ENCODE measurements at places on chromosomes 5 and 9.

- no peak for DNase-seq
These were observed 56.4 kb downstream of the KIF4B start for GRCh38 chr5:155069961-155070360.

DNA sequence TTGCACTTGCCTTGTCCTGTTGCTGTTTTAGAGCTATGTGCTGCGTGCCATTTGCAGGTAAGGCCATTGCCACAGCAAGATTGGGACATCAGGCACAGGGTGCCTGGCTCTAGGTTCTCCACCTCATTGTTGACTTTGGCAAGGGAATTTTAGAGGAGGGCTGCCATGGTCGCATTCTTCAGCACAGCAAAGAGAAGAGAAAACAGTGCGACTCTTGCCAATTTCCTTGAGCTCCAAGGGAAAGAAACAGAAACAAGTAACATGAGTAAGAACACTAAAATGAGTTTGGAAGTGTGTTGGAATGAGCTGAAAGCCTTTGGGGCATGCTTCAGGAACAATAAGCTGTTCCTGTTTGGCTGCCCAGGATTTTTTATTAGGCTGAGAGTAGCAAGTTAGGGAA is 188.1 kb upstream of the IL12B start:
- DNase-seq = no peak

- DNase-seq = no peak
These were observed 155.4 kb upstream of the MAP3K1 start for GRCh38 chr5:56659971-56660370.

- no peak for DNase-seq
These were observed 42.6 kb downstream of the NEK6 start for GRCh38 chr9:124300312-124300711.

- no peak for DNase-seq
These were observed 25.9 kb downstream of the FNBP1 start for GRCh38 chr9:130017076-130017475.

DNA sequence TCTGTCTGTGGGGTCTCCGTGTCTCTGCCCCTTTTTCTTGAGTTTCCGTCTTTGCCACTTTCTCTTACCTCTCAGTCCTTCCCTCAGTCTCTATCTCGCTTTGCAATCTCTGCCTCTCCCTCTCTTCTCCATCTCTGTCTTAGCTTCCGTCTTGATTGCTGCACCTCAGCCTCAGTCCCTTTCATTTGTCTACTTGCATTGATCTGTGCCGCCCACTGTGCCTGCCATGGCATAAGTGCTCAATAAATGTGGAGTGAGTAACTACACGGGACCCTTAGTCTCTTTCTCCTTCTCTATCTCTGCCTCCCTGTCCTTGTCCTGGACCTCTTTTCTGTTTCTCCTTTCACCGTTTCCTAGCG is 6.6 kb downstream of the PCDHGC5 start:
- DNase-seq = no peak

DNA sequence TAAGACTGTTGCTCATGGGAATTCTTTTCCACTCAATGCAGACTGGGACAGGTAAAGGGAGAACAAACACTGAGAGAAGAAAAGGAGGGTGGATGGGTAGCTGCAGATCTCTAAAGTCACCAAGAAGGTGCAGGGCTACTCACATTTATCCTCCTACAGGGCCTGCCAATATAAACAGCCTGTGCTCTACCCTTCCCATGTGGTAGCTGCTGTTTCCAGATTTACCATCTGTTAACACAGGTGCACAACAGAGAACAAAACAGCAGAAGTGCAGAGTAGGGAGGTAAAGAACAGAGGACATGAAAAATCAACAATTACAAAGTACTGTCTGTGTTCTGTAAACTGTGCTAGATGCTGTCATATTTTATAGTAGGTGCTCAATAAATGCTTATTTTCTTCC is 26.0 kb downstream of the JAKMIP2 start:
- DNase-seq = no peak

GRCh38 chr5:123441408-123441807 is 18.2 kb upstream of the CEP120 start:
- DNase-seq = no peak

- no peak for DNase-seq
These were observed 124.6 kb downstream of the ARHGAP26 start for GRCh38 chr5:142894749-142895148.

DNA sequence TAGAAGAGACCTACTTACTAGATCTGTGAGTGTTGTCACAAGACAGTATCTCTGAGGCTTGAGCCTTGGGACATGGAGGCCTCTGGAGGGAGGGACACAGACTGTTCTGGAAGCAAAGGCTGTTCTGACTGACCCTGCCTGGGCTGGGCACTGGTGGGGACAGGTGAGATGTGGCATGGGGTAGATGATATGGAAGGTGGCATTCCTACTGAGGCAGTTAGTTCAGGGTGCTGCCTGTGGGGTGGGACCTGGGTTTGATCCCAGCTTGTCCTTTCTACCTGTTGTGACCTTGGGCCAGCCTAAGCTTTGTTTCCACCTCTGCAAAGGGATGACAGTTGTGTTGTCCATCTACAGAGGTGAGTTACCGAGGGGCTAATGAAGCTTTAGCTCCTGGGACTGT is 140.2 kb downstream of the C9orf50 start:
- no peak for DNase-seq

DNA sequence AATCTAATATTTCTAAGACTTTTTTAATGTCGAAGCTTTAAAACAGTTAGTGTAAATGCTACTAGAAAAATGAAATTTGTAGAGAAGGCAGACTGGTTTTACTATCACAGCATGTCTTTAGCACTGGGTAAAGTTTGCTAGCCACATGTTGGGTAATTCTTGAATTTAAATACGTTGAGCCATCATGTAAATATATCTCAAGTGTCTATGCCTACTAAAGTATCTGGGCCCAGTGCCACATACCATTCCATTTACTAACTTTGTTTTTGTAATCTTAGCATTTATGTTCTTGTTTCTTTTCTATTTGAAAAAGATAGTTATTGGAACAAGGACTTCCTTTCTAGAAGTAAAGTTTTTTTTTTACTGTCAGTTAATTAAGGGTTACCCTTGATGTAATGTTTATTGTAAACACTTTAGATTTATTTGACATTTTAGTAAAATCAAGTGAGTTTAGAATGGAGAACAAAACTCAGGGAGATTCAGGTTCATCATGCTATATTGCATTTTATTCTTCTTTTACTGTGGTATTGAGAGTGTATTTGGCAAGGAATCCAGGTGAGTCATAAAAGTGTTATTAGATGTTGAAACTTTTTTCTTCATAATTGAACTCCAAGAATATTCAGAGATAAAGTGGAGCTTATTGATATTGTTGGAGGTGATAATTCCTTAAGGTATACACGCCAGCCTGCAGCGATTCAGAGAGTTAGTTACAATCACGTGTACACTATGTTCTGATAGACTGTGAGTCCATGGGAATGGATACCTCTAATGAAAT is 182.4 kb downstream of the CCDC171 start:
- DNase-seq = no peak

DNA sequence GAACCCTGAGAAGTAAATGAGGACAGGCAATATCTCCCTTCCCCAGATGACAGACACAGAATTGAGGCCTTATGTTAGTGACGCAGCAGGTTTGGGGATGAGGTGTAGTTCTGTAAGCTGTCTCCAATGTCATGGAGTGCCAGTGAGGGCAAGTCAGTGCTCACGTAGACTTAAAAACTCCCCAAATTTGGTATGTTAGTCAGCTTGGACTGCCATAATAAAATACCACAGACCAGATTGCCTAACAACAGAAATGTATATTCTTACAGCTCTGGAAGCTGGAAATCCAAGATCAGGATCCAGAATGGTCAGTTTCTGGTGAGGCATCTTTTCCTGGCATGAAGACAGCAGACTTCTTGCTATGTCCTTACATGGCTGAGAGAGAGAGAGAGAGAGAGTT is 14.9 kb downstream of the FOXI1 start:
- no peak for DNase-seq

DNA sequence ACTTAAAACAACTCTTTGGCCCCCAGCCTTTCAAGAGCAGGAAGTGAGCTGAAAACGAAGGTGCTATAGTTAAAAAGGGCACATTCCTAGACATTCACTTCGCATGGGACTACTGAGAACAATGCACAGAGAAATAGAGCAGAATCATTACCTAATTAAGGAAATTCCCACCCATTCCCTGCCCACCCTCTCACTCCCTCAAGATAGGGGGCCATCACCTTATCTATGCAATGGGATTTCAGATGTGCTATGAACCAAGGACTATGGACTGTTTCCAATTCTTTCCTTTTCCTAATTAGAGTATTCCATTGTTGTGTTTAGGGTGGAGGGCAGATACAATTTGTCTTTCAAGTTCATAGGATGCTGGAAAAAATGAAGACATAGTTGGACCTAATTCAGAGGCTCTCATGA is 476.8 kb downstream of the CETN3 start:
- peak; percentile 57 for DNase-seq
